ENCODE measurements at places on chromosomes 1 and 21. TPM values are rescaled to one million over a fixed set of nuclear protein-coding genes. Genes with fewer than 3 reads are reported as not detected.
A peak's percentile ranks its signal among the peaks of the same experiment; 100 is the strongest.

Gene FMO5
- total RNA-seq: 19.9 TPM

- DNase-seq: peak; percentile 58
These were observed 33.7 kb downstream of the PLPP3 start for GRCh38 chr1:56545711-56546110.

- DNase-seq: no peak
These were observed 61.2 kb upstream of the TRABD2B start for GRCh38 chr1:48058135-48059025.

Gene ANKRD65
- total RNA-seq: 16.1 TPM

DNA sequence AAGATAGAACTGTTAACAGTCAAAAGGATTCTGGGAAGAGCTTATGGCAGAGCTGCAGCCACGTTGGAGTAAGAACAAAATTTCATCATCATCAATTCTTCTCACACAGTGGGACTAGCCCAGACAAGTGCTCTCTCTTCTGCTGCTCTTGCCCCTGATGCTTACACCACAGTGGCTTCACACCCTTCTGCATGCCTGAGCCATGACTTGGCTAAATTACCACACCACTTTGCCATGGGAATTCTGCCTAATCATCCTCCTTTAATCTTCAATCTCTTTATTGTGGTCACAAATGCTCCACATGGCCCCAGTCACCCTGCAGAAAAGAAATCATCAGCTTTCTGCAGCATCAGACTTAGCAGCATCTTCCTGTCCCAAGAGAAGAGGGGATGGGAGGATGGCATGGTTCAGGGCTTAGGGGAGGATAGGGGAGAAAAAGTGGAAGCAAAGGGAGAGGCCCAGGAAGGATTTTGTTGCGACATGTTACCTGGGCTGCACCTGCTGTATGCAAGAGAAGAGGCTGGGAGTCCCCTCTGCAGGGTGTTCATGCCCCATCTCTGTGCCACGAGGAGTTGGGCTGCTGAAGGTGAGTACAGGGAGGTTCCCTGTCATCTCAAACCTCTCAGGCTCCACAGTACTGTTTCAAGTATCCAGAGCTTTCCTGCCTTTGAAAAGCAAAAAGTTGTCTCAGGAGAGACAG, 9.0 kb upstream of the RPTN start:
- no peak for DNase-seq

DNA sequence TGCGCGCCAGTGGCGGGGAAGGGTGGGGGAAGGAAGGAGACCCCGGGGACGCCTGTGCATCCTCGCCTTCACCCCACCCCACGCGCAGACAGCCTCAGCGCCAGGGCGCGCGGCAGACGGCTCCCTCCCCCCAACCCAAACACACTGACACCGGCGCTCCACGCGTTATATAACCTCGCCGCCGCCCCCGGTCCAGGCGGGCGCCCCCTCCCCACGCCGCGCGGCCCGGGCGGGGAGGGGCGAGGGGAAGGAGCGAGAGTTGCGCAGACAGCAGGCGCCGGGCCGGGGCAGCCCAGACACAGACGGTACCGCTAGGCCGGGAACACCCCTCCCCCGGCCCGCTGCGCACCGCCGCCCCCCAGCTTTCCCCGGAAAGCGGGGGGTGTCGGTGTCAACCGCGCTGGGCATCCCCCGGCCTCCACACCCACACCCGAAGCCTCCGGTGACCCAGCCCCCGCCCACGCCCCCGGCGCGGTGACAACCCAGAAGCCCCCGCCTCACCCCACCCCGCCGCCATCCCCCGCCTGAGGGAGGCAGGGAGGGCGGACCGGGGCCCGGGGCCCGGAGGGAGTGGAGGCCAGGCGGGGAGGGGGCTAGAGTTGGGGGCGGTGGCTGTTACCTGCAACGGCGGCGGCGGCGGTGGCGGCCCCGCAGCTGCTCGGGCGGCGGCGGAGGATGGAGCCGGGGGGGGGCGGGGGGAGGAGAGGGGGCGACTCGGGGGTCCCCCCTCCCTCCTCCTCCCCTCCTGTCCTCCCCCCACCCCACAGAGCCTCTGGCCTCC, 432 bp downstream of the AKT3 start:
- DNase-seq: peak; percentile 66

DNA sequence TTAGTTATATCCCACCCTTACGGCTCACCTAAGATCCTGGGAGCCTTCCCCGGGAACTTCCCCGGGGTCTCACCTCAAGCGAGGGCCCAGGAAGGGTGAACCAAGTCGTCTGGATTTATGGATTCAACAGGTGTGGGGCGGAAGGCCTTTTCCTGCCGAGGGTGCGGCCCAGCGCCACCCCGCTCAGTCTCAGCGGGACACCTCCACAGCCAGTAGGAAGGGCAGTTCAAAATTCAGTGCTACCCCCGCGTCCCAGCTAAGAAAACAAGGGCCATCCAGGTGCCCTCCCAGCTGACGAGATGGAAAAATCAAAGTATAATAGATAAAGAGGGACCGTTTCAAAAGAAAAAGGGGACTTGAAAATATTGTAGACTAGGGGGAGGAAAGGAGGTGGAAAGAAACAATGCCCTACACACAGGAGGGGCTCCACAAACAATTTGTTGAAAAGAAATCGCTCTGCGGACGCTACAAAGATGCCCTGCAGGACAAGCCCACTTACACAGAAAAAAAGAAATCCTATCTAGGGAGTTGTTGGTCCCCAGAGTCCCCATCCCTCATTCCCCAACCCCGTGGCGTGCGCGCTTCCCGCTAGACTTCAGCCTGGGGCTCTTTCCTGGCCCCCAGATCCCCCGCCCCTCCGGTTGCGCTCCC, 1.3 kb downstream of the SLC2A1 start:
- no peak for DNase-seq

DNA sequence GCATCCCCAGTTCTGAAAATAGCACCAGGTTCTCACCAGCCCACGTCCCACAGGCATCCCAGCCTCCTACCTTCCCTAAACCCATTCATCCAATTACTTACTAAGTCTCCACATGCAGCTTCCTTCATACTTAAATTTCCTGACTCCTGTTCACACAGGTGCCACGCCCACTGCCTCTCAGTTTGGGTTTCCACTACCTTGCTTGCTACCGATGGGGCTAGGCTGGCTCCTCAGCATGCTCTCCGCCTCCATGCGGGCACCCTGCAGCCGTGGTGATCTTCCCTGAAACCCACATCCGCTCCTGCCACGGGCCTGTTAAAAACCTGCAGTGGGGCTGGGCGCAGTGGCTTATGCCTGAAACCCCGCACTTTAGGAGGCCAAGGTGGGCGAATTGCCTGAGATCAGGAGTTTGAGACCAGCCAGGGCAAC, 70.4 kb upstream of the ANGPTL1 start:
- no peak for DNase-seq

Gene SLC5A9
- total RNA-seq: 6.0 TPM

- peak; percentile 93 for DNase-seq
These were observed 45.5 kb downstream of the LPAR3 start for GRCh38 chr1:84847253-84848250.

GRCh38 chr1:19044975-19045831, 88.7 kb upstream of the IFFO2 start:
- no peak for DNase-seq

Gene NSUN4
- total RNA-seq: 10.0 TPM

Gene REN
- not detected for total RNA-seq

DNA sequence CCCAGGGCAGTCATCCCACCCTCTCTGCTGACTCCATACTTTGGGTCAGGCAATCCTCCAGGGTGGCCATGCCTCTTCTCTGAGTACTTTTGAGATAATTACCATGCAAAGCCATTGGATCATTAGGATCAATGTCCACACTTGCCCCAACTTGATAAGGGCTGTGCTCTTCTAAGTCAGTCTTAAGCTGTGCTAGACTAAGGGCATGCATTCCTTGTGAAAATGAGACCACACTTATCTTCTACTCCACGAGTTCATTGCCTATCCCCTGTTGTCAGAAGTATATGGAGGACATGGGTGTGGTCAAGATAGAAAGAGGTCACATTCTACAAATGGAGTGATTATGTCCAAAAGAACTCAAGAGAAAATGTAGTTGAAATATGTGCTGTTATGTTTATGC, 18.9 kb upstream of the SSX2IP start:
- no peak for DNase-seq

- DNase-seq: peak; percentile 64
These were observed 5.3 kb downstream of the ADIPOR1 start for GRCh38 chr1:202952818-202953217.

DNA sequence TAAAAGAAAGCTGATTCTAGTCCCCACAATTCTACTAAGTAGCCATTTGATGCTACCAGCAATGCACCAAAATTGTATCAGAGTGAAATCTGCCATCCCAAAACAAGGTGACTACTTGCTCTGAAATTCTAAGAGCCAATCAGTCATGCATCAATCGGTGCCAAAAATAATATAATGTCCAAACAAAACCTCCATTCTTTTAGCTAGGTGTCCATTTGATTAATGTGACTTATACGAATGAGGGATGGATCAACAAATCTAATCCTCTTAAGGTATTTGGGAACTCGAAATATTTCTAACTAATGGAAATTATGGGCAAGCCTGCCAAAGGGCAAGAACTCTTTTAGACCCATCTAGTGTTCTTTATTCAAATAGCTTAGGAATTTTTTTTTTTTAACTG, 66.4 kb upstream of the NEK2 start:
- DNase-seq: no peak

DNA sequence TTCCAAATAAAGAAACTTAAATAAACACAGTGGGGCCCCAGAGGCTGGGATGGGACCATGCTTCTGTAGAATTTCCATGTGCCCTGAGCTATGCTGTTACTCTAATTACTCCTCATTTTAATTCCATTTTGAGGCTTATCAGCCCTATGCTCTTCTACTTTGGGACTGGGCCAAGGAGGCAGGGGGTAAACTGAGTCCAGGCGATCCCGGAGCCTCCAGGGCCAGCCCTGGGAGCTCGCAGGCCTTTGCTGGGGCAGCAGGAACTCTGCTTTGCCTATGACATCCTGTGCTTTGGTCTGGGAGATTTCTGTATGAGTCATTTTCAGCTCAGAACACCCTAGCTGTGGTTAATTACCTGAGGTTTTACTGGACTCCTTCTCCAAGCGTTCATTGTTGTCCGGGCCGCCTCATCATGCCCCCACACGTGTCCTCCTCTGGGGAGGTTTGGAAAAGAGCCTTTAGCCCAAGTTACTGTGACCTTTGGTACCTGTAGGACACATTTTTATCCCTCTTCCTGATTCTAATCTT, 95.7 kb downstream of the RHOU start:
- peak; percentile 45 for DNase-seq

Data from pancreas (tissue), 10 donors.